ENCODE measurements at places on chromosomes 12 and 14.

- DNase-seq, result no peak
Measured at GRCh38 chr14:88798156-88798555, 5.4 kb upstream of the EML5 start.

DNA sequence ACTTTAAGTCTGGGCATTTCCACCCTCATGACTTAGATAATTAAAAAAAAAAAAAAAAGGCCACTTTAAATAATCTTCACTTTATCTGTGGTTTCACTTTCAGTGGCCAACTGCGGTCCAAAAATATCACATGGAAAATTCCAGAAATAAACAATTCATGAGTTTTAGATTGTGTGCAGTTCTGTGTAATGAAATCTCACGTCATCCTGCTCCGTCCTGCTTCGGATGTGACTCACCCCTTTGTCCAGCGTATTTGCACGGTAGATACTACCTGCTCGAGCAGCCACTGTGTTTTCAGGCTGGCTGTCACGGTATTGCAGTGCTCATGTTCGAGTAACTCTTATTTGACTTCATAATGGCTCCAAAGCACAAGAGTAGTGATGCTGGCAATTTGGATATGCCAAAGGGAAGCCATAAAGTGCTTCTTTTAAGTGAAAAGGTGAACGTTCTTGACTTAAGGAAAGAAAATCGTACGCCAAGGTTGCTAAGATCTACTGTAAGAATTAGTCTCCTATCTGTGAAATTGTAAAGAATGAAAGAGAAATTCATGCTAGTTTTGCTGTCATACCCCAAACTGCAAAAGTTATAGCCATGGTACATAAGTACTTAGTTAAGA lies 2.4 kb downstream of the E2F7 start:
- no peak for DNase-seq

- DNase-seq, result no peak
Measured at GRCh38 chr12:12922191-12922616, 29.8 kb downstream of the GPRC5D start.

DNA sequence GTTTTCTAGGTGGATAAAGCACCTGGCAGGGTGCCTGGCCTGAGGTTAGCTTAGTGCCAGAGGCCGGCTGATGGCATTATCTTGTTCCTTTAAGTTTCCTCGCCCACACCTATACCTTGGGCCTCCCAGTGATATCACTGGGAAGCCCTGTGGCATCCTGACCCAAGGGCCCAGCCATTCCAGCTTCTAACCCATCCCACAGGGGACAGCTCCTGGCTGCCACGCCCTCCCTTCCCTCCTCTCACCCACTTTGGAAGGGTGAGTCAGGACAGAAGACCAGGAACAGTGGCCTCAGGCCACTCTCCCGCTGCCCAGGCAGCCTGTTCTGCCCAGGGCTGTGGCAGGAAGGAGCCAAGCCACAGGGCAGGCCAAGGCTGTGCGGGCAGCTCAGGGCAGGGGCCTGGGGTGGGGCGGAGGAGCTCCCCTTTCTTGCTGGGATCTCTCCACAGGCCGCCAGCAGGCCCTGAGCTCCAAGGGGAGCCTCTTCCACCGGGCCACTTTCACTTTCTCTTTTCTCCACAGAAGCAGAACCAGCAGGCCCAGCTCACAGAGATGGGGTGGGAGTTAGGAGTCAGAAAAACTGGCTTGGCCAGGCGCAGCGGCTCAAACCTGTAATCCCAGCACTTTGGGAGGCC lies 75.1 kb downstream of the IRF2BPL start:
- peak; percentile 86 for DNase-seq

Data from common myeloid progenitor, CD34-positive (primary cell).